ENCODE measurements at places on chromosomes 12 and 14.

DNA sequence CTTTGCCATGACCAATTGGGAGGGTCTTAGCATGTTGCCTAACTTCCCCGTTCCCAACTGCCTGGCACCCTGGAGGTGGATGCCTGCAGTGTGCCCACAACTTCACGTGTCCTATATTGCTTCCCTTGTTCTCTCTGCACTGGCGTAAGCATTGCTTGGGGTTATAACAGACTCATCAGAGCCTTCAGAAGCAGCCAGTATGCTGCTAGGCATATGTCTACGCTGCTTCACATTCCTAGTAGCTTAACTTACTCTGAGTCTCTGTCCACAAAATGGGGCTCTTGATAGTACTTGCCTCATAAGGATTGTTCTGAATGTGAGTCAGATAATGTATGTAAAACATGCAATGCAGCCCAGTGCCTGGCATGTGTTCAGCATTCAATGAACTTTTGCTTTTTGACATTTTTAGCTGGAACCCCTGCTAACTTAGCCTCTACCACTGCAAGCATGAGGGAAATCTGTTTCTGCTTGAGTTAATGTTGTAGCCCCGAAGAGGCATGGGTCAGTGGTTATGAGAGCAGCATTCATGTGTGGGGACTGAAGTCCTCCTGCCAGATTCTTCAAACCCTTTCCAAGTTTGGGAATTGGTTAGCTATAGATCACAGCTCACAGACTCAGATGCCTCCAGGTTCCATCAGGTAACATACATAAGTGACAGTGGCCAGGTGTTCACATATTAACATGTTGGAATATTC, 2.8 kb downstream of the SLC5A8 start:
- no peak for DNase-seq

- DNase-seq, result no peak
Measured at GRCh38 chr14:104784218-104784568, 11.4 kb downstream of the AKT1 start.

GRCh38 chr14:24664366-24664765, 30.4 kb upstream of the GZMB start:
- no peak for DNase-seq

DNA sequence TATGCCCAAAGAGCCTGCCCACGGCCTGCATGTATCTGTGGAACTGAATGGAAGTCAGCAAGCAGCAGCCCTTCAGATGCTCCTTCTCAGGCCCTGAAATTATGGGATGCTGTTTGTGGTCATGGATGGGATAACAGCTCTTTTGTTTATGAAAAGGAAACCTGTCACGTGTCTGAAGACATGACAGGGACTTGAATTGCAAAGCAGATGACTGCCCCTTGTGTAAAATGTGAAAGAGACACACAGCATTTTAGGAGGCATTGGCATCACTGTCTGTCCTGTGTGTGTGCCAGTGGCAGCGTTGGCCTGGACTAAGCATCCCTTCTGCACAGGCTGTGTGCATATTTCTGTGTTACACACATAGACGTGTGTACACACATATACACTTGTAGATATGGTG, 192.1 kb downstream of the VRK1 start:
- no peak for DNase-seq

DNA sequence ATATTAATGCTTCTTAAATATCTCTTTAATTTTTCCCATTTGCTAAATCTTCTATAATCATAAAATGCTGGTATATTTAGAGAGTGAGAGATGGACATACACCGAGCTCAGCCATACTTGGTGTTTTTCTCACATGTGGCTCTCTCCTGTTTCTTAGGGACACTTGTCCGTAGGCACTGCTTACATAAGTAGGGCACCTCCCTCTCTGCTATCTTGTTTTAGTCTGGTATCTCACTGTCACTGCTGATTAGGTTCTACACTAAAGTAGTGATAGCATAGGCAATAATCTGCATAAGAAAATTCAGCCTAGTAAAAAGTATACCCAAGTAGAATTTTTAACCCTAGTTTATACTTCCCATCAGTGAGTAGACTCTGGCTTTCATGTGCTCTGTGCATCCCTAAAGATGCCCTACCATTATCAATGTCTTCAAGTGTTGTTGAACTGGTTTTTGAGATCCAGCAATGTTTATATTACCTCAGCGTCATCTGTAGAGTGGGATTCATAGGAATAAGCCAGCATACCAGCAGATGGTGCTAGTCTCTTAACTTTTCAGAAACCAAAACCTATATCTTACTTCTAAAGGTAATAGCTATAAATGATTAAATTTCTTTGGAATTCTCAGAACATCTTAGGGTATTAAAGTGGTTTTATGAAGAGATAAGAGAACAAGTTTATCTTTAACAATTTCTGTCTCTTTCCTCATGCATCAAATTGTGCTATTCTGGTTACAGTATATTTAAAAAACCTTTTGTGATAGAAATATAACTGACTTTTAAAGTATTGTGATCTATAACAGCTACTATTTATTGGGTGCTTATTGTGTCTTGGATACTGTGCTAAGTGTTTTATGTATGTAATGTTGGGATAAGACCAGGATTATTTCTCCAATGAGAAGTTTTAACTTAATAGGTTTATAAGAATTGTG, 32.9 kb downstream of the ARID2 start:
- no peak for DNase-seq

- no peak for DNase-seq
Measured at GRCh38 chr12:131603939-131604795, 106.7 kb upstream of the SFSWAP start.

- no peak for DNase-seq
Measured at GRCh38 chr12:5479761-5480160, 47.9 kb downstream of the NTF3 start.

- no peak for DNase-seq
Measured at GRCh38 chr14:73741386-73741875, 27.2 kb upstream of the PNMA1 start.

DNA sequence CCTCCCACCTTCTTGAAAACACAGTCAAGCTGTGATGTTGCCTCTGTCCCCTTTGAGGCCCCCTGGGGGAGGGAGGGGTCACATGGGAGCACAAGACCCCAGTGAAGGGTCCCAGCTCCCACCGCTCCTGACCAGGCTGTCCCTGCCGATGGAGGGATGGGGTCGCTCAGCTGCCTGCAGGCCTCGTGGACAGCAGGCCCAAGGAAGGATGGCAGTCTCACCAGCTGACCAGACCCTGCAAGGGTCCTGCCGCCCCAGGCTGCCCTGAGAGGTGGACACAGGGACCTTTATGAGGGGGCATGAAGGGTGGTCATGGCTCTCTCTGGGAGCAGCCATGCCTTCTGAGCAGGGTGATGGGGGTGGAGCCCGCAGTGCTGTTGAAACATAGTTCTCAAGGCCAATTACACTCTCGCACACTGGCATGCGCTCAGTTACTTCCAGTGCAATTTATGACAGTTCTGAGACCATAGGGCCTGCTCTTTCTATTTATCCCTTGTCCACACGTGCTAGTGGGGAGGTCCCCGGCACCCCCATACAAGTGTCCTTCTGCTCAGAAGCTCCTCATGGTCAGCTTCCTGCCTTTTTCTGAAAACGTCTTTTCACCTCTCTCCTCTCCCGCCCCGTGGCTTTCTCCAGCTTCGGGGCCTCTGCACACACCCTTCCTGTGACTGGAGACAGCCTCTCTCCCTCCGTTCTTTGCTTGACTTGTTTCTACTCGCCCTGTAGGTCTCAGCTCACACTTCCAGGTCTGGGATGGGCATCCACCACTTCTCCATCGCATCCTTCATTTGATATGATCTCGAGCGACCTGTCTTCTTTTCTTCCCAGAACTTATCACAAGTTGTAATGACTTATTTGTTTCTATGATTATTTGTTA, 313.1 kb downstream of the ADGRD1 start:
- DNase-seq, result no peak

GRCh38 chr14:94485944-94486841, 10.2 kb upstream of the SERPINA9 start:
- DNase-seq, result peak; percentile 87

- peak; percentile 55 for DNase-seq
Measured at GRCh38 chr14:23299211-23299957, 3.3 kb downstream of the PPP1R3E start.

DNA sequence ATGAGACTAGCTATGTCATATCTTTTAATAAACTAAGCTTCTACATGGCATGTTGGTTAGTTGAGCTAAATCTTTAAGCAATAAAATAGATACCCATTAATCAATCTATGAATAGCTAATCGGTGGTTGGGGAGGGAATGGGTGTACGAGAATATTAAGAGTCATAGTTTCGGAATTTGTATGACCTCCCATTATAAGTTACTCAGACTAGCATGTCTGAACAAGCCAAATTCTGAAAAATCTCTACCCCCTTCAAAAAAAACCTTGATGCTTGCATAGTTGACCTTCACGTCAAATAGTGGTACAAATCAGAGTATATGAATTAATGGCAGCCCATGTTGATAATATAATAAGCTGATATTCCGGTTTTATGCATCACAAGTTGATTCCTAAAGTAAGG, 60.0 kb downstream of the PLEKHG7 start:
- DNase-seq, result no peak

GRCh38 chr14:76930549-76930948, 98.0 kb downstream of the IRF2BPL start:
- DNase-seq, result no peak

GRCh38 chr12:112590281-112590680, 171.5 kb downstream of the PTPN11 start:
- no peak for DNase-seq

DNA sequence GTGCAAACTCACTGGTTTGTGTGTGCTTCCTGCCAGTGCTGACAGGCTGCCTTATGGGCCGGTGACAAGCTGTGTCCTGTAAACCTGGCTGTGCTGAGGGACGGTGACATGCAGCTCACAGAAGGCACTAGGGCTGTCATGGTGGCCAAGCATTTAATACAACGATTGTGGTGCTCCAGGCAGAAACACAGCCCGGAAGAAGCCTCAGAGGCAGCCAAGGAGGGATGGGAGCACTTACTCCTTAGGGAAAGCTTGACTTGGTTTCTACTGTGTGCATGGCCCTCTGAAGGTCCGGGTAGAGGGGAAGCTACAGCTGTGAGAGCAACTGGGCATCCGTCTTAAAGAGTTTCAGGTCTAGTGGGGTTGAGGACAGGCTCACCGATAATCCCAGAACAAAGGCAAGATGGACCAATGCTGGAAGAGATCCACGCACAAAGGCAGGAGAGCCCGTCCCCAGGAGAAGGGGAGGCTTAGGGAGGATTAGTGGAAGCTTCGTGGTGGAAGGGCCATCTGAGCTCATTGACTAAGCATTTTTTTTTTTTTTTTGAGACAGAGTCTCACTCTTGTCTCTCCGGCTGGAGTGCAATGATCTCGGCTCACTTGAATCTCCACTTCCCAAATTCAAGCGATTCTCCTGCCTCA, 10.7 kb upstream of the MCRS1 start:
- peak; percentile 69 for DNase-seq

GRCh38 chr12:110790301-110790700, 47.6 kb upstream of the PPP1CC start:
- no peak for DNase-seq

DNA sequence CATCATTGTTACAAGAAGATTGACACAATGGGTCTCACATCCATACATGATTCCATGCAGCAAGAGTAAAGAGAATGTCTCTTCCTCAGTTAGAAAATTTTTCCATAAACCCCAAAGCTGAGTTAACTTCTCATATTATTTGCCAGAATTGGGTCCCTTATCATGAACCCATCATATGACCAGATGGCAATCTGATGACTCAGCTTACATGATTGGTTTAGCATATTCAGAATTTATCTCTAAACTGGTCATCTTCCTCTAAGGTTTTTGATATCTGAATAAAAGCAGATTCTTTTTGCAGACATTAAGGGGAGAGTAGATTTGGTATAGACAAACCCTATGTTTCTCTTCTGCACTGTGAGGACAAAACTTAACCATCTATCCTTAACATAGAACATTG, 174.9 kb downstream of the PIK3C2G start:
- DNase-seq, result no peak

DNA sequence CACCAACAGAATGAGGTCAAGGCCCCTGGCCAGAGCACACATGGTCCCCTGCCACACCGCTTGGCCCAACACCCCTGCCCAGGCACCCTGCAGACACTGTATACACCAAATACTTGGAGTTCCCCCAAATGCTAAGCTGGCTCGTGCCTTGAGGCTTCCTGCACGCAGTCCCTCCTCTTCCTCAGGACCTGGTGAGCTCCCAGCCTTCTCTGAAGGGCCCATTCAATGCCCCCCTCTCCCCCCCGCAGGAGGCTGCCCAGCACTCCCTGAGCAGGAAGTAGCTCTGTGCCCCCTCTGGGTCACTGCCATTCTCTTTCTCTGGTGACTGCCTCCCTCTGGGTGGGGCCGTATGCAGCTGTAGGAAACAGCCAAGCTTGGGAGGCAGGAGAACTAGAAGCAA, 75.3 kb downstream of the ITPK1 start:
- no peak for DNase-seq

- peak; percentile 88 for DNase-seq
Measured at GRCh38 chr12:6603095-6603567, 4.0 kb downstream of the CHD4 start.

- DNase-seq, result no peak
Measured at GRCh38 chr12:118355843-118356242, 16.9 kb downstream of the TAOK3 start.

- DNase-seq, result no peak
Measured at GRCh38 chr12:15323480-15323879, 1.2 kb downstream of the PTPRO start.

- DNase-seq, result no peak
Measured at GRCh38 chr14:105165134-105165704, 3.4 kb downstream of the JAG2 start.

- no peak for DNase-seq
Measured at GRCh38 chr14:93369713-93370266, 22.8 kb downstream of the COX8C start.

- peak; percentile 83 for DNase-seq
Measured at GRCh38 chr14:35385042-35385839, 19.3 kb downstream of the NFKBIA start.

- DNase-seq, result no peak
Measured at GRCh38 chr12:46101485-46101869, 111.1 kb upstream of the SCAF11 start.

DNA sequence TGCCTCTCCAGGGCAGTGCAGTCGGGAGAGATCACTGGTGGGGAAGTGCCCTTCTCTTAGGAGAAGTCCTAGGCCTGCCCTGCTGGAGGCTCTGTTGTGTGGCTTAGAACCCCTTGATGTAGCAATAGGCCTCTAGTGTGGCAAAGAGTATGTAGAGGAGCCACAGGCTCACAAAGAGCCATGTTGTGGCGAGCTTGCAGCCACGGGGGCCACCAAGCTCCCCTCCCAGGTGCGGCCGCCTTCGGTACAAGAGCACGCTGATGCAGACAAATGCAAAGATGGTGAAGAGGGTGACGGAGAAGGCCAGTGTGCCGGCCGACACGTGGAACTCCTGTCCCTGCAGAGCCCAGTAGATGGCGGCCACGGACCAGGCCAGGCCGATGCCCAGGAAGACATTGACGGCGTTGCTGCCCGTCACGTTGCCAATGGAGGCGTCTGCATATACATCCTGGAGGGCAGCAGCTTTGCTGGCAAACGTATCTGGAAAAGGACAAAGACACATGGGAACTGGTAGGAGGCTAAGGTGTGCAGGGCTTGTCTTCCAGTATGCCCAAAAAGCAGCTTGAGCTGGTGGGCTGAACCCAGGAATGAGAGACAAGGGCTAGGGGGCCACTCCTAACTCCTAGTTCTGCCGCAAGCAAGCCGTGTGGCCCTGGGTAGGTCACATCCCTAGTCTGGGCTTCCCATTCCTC, 142.8 kb downstream of the SLC8A3 start:
- peak; percentile 92 for DNase-seq
